NCI-H2171 (cell line): ENCODE measurements at places on chromosomes 1 and 21.

DNA sequence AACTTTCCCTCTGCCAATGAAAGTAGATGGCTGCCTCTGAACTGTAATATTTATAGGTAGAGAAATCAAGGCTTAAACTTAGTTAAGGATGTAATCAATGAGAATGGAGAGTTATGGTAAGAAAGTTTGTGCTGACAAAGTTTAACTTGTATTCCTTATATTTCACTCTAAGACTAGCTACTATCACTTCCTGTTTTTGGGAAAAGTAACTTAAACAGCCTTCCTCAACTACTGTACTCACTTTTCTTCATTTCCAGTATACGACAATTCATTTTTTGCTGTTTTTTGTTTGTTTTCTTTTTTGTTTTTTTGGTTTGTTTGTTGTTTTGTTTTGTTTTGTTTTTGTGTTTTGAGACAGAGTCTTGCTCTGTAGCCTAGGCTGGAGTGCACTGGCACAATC is 3.7 kb downstream of the RGS18 start:
- DNase-seq, result no peak

DNA sequence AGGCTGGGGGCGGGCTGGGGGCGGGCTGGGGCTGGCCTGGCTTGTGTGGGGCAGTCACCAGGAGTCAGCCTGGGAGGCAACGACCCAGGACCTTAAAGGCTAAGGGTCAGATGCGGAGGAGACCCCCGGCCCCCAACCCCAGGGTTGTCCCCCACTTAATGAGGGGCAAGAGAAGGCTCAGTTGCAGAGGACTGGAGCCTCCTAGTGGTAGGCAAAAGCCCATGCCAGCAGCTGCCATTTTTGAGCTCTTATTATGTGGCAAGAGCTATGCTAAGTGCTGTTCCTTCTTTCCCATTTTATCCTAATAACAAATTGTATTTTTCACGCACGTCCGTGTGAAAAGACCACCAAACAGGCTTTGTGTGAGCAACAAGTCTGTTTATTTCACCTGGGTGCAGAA is 8.0 kb downstream of the KIAA1614 start:
- DNase-seq, result no peak

DNA sequence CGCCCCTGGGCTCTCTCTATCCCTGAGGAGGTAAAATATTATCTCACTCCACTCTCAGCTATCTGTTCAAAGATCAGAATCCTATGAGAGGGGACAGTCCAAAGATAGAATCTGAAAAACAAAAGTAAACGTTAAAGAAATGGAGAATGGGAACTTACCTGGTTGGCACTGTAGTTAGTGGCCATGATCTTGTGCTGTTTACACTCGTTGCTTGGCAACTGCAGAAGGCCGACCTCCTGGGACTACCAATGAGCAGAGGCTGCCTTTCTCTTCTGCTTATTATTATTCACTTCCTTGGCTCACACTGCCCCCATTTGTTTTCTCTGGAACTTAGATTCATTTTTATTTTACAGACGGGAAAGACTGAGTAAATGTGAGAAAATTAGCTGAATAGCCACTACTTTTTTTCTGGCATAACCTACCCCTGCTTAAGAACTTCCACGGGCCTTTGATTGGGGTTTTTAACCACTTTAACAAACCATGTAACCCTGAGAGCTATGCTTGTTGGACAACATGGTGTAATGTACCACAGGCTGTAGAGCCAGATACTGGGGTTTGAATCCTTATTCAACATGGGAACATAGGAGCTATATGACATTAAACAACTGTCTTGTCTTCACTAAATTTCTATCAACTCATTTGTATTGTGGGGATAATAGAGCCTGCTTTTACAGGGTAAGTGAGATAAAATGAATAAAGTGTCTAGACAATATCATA is at the start of gene CFAP126:
Gene CFAP126 (minus strand): TSS at position 193 of the 717 bp plus-strand sequence. CDS start 8 bp downstream, at position 185.
- peak; percentile 42 for DNase-seq

GRCh38 chr1:30449003-30449402 is 274.4 kb downstream of the MATN1 start:
- DNase-seq, result no peak

DNA sequence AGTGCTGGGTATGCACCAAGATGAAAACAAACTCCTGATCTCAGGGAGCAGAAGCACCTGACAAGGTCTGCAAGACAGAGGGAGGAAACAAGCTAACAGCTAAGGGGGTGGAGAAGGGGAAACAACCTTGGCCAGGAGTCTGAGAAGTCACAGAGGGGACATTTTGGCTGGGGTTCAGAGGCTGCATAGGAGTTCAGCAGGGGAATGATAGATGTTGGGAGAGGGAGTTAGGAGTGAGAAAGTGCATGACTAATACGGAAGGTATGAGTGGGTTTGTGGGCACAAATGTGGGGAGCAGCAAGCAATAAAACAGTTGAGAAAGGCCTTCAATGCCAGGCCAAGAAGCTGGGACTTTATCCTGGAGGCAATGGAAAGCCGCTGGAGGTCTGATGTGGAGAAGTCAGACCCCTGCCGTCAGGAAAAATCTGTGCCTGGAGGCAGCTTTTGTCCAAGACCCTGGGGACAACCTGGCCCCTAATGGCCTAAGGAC is 16.4 kb downstream of the EPHA2 start:
- DNase-seq, result no peak

- peak; percentile 44 for DNase-seq
Measured at GRCh38 chr1:45014321-45015028, 2.4 kb downstream of the UROD start.

GRCh38 chr1:59908682-59909081 is 17.9 kb downstream of the CYP2J2 start:
- DNase-seq, result no peak

DNA sequence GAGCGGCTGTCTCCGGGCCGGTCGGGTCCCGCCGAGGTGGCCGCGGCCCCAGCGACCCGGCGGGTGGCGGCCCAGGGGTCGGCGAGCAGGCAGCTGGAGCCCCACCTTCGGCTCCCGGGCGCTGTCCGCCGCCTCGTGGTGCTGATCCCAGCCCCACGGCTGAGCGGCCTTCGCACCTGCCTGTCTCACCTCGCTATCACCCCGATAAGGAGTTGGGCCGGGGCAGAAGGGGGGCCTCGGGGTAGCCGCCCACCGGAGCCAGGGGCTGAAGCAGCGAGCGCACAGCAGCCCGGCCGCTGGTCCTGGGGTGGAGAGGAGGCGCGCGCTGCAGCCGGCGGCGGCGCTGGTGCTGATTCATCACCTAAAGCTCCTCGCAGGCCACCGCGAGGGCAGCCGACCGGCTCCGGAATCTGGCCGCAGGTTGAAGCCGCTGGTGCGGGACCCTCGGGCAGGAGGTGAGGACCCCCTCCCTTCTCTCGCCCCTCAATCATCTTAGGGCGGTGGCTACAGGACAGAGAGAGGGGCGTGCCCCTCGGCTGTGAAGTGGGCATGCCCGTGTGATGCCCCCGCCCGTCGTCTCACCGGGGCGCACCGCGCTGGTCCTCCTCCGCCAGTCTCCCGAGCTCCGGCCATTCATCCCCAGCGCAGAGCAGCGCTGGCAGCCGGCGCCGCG is 575 bp downstream of the TRIM67 start:
- peak; percentile 31 for DNase-seq

- no peak for DNase-seq
Measured at GRCh38 chr1:41158147-41158875, 83.8 kb downstream of the SCMH1 start.

DNA sequence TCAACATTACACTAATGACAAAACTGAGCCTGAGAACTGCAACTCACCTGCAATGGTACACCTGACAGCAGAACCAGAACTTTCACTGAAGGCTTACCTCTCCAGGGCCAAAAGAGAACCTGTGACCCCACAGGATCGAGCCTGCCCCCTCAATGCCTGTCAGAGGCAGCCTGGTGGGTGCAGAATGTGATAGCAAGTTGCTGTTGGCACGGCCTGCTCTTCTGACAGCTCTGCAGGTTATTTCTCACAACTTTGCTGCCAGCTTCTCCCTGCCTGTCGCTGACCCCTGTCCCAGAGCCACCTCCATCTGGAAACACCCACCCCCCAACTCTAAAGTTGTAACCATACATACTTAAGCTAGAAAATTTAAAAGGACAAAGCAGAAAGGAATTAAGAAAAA is 35.2 kb downstream of the HIVEP3 start:
- DNase-seq, result no peak

GRCh38 chr1:156475568-156476500 is 24.7 kb downstream of the MEF2D start:
- DNase-seq, result no peak

DNA sequence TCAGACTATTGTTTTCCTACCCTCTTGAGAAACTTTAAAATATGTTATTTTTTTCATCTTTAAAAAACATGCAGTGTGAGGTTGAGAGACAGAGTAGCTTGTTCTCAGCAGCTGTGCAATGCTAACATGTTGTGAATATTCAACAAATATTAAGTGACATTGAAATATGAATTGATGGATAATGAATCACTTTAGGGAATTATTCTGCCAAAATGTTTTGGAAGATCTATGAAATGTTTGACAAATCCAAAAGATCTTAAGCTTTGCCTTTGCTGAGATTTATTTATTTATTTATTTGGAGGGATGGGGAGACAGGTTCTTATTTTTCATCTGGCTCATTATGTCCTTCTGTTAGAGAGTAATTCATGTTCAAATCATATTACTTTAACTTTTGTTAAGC is 680.1 kb upstream of the CXADR start:
- no peak for DNase-seq

- DNase-seq, result no peak
Measured at GRCh38 chr1:147241934-147242448, 493 bp upstream of the CHD1L start.

DNA sequence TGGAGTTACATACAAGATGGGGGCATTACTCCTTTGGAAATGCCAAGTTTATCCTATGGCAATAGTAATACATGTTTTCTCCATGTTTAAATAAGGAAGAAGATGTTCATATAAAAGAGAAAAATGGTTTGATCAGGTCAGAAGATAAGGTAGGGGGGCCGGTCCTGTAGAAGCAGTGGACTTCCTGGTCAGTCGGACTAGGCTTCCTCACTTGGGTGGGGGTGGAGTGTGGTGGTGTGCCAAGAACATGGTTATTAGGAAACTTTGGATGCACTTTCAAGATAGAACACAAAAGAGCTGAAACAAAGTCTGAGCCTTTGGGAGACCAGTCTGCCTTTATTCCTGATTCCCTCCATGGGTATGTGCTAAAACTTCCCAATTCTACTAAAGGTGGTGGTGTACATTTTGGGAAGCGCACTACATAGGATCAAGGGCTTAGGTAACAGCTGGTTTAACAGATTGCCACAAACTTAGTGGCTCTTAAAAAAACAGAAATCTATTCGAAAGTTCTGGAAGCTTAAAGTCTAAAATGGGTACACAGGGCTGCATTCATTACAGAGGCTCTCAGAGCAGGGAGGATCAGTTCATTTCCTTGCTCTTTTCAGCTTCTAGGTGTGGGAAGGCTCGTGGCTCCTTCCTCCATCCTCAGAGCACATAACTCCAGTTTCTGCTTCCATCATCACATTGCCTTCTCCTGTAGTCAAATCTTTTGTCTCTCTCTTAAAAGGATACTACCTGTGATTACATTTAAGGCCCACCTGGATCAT is 64.6 kb downstream of the KDM1A start:
- no peak for DNase-seq

DNA sequence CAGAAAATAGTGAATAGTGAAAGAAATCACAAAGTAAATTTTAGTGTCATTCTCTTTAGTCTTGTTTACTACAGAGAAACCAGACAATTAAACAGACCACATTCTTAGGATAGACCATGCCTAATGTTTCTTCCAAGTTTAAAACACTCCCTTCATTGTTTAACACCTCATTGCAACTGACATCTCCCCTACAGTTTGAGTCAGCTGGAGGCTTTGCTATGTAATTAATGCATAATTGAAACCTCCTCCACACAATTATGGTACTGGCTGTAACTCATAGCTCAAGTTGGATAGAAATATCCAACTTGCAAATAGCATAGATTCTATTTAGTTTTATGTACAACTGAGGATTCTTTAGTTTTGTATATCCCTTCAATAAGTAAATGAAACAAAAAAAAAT is 35.2 kb upstream of the B3GALT2 start:
- no peak for DNase-seq

- no peak for DNase-seq
Measured at GRCh38 chr1:12387641-12388040, 157.8 kb downstream of the VPS13D start.

GRCh38 chr1:246428542-246429308 is 78.4 kb downstream of the SMYD3 start:
- no peak for DNase-seq

DNA sequence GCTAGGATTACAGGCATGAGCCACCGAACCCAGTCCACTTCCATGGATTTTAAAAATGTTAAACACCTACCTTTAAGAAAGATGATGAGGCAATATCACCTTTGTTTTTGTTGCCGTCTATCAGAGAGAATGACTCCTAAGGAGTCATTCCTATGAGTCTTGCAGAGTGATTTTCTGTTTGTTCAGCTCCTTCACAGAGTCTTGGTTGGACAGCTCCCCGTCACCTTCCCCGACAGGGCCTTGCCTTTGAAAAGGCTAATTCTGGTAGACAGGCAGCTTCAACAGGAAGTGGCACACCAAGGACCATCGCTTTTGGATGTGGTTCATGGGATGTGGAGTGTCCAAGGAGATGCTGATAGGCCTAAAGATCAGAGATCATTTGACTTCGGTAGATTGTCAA is 17.5 kb downstream of the ZBTB18 start:
- no peak for DNase-seq

DNA sequence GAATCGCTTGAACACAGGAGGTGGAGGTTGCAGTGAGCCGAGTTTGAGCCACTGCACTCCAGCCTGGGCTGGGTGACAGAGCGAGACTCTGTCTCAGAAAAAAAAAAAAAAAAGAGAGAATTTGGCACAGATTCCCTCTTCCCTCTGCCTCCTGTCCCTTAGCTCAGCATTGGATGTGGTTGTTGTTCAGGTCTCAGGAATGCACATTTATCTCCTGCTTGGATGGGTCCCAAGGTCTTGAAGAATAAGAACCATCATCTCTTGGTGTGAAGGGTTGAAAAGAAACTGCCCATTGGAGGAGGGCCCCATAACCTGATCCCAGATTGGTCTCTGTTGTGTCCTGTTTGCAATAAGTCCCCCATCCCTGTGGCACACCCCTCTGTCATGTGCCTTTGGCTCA is 34.9 kb downstream of the UBIAD1 start:
- no peak for DNase-seq

GRCh38 chr1:83970802-83971201 is 28.1 kb downstream of the TTLL7 start:
- DNase-seq, result no peak

- no peak for DNase-seq
Measured at GRCh38 chr1:24551960-24552571, 3.8 kb upstream of the NCMAP start.

DNA sequence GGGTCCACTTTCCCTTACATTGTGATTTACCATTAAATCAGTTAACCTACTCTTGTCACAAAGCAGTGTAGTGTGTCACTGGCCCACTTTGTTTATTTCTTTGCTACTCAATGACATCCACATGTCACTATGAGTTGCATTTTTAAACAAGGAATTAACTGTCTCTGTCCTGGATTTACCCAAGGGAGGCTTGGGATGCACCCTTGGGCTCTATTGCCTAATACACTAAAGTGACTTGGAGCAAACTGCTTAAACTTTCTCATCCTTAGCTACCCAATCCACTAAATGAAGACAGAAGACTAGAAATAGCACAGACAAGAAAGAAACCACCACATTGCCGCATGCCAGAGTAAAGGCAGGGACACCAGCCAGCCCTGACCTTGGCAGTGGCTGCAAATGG is 136.2 kb upstream of the TIAM1 start:
- no peak for DNase-seq

GRCh38 chr1:3670823-3671265 is 18.5 kb downstream of the TP73 start:
- no peak for DNase-seq
